H7 (cell line): ENCODE measurements at places on chromosomes 12 and 14. TPM values are rescaled to one million over a fixed set of nuclear protein-coding genes. Genes with fewer than 3 reads are reported as not detected.

GRCh38 chr12:124677552-124678356 is 110.3 kb upstream of the NCOR2 start:
- no peak for DNase-seq

DNA sequence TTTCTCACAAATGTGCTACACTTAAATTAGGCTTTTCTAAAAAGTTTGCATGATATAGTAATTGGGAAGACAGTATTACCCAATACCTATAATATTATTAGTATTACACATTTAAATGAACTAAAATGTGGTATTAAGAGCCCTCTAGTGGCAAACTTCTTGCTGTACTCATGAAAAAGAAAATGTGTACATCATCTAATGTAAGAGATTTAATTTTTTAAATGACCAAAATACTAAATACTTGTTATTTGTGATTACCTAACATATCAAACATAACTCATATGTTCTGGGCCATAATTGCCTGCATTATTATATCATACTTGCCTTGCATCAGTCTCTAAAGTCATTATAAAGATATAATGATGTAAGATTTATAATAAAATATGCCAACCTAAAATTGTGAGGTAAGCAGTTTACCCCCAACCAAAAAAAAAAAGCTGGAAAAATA is 64.2 kb downstream of the DNAI7 start:
- no peak for DNase-seq

DNA sequence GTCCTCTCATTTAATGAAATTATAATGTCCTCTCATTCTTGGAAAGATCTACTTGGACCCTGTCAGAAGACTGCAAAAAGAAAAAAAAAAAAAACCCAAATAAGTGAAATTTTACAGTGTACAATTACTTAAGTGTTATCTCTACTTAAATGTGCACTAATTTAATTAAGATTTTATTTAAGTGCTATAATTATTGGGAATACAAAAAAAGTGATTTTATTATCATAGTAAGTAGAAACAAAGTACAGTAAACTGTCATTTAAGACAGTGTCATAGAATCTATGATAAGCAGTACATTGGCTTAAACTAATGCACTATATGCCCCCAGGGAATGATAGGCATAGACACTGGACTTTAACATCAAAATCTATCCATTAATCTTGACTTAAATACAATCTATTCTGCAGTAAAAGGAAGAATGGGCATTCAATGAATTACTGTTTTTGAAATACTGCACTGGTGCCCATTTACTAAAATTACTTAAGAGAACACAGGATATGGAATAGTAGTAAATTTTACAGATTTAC is 23.3 kb downstream of the INSM2 start:
- DNase-seq = no peak

GRCh38 chr14:104895207-104895785 is 29.4 kb upstream of the PLD4 start:
- peak; percentile 25 for DNase-seq

DNA sequence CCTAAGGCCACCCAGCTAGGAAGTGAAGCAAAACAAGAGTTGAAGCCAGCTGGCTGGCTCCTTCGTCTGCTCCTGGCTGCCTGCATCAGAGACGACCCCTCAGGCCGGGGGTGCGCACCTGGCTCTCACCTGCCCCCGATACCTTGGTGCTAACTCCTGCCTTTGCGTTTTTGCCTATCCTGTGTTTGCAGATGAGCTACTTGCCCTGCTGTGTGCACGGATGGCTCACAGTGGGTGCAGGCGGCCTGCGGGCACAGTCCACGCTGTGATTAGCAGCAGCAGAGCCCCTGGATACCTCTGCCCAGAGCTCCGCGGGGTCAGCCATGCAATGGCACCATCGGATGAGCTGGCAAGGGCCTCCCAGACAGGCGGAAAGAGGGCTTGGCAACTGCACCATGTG is 31.2 kb upstream of the FZD10 start:
- no peak for DNase-seq

DNA sequence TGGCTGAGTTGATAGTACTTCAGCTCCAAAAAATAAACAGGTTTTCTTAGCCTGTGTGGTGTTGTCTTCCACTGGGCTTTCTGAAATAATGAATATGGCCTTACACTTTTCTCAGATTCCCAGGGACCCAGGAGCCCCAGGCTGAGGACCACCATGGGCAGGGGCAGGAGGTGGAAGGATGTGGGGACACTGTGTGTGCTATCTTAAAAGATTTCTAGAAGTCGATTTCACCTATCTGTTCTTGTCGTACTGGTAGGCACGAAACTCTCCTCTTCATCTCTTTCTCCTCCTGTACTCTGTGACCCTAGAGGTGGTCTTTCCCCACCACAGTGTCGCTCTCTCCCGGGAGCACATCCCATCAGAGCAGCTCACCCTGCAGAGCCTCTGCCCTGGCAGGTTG is 107.7 kb upstream of the FKBP4 start:
- peak; percentile 4 for DNase-seq

- DNase-seq = peak; percentile 59
Observed at GRCh38 chr12:13749389-13749788, 232.0 kb downstream of the GRIN2B start.

GRCh38 chr12:84507956-84508850 is 404.4 kb downstream of the SLC6A15 start:
- DNase-seq = no peak

- DNase-seq = no peak
Observed at GRCh38 chr12:100503228-100503628, 29.6 kb downstream of the NR1H4 start.

DNA sequence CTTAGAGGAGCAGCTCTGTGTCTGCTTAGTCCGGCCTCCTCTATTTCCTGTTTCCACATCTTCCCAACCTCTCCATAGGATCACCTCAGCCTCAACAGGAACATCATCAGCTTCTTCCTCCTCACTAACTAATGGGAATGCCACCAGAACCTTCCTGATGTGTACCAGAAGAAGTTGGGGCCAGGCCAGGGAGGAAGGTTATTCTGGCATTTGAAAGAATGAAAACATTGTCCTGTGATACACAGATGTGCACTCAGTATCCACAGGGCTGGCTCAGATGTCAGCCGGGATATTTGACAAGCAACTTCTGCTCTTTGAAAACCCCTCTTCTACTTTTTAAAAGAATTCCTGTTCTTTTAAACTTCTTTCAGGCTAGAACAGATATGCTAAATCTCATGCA is 63.6 kb downstream of the TMEM30B start:
- no peak for DNase-seq

DNA sequence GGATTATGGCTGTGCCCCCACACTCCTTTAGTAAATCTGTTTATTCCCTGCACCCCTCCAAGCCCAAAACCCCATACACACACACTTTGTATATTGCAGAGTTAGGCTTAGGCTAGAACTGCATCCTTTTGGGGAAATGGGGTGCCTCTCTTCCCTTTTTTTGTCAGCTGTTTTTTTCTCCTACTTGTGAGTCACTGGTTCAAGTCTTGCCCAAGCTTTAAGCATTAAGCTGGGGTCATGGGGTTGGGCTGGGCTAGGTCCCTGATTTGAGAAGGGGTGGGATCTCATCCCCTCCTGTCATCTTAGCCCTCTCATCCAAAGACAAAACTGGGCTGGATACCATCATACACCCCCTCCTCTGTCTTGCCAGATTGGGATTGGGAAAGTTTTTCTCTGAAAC is 1.6 kb downstream of the LRP1 start:
- DNase-seq = peak; percentile 35

GRCh38 chr12:102883204-102883799 is 33.7 kb downstream of the PAH start:
- peak; percentile 70 for DNase-seq

DNA sequence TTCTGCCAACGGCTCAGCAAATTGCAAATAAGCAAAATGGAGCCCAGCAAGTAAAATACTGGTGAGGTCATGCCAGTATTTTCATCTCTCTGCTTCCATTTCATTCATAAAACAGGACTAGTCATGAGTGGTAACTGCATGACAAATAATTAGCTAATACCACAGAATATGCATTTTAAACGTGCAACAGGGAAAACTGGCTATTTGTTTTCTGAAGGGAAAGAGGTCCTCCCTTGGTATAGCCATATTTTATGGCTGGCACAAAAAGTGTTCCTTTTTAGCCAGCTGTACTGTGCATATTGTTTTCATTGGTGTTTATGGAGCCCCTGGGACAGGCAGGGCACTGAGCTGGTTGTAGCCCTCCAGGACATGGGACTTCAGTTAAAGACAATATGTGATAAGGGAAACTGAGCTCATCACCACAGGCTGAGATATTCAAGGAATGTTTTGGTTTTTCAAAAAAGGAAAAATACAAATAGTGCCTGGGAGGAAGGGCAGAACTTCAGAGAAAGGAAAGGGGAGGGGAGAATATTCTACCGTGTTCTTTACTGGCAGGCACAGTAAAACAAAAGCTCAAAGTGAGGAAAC is 26.1 kb upstream of the FOXN3 start:
- DNase-seq = no peak

DNA sequence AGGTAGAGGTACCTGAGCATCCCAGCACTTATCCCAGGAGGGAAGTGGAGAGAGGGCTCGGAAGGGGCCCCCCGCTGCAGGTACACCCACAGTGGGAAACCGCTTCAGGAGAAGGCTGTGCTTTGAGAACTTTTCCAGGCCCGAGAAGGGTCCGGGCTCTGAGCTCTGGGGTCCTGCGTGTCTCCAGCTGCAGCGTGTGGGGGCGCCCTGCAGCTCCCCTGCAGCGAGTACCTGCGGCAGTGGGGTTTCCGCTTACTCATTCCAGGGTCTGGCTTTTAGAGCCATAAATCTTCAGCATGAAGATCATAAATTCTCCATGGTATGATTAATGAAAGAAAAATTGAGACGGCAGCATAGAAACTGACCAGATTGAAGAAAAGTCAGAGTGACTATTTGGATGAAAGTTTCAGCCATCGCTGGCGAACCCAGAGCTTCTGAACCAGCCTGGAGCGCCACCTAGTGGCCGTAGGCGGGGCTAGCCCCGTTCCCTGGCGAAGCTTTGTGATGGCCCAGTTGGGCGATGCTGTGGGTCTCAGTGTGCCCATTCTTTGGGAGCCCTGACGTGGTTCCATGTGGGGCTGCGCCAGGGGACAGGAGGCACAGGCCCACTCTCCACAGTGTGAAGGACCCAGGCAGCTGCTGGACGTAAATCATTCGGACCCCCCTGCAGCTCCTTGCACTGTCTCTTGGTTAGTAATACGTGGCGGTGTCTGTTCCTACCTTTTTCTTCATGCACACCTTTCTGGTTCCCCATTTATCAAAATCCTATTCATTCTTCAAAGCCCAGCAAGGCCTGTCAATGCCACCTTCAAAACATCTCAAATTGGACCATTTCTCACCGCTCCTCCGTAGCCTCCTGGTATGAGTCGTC is 198.2 kb downstream of the TSPAN9 start:
- peak; percentile 96 for DNase-seq

- no peak for DNase-seq
Observed at GRCh38 chr12:43848786-43849185, 12.9 kb downstream of the TMEM117 start.

DNA sequence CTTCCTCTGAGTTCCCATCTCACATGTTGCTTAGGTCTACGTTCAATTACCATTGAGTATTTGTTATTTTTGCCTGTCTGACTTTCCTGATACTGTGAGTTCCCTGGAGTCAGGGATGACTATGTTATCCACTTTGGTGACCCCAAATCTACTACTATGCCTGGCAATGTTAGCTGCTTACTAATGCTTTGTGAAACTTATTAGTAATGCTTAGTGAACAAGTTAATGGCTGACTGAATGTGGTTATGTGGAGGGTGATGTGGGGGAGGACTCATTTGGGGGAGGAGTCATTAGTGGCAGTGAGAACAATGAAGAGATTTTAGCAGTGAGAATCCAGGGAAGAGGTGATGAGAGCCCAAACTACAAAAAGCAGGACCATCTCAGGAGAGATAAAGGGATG is 121.6 kb downstream of the KTN1 start:
- DNase-seq = no peak

DNA sequence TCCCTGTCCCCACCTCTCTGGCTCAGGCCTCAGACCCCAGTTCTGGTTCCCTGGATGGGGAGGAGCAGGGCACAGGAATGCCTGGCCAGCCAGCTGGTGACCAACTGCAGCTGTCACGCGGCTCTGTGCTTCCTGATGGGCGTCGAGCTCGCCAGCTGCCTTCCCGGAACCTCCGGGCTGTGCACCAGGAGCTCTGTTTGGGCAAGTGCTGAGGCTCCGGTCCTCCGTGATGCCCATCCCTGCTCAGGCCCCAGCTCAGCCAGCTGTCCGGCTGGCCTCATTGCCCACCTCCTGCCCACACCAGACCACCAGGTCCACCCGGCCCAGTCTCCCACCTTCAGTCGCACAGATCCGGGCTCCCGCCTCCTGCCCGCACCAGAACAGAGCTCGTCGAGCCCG is 4.8 kb downstream of the IFFO1 start:
- peak; percentile 24 for DNase-seq

DNA sequence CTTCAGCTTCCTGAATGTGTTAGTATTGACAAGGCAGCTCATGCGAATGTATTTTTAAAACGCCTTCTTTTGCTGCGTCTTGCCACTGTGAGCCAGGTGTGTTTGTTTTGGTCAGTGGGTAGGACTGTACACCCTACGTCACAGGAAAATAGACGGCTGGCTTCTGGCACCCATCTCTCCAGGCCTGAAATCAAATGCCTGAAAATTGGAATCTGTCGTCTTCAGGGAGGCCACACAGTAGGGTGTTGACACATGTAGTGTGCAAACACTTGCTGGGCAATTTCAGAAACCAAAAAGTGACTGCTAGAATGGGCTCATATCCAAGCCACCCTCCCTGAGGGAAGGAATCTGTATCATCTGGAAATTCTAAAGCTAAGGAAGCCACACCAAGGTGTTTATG is 209.3 kb downstream of the TTC8 start:
- no peak for DNase-seq

DNA sequence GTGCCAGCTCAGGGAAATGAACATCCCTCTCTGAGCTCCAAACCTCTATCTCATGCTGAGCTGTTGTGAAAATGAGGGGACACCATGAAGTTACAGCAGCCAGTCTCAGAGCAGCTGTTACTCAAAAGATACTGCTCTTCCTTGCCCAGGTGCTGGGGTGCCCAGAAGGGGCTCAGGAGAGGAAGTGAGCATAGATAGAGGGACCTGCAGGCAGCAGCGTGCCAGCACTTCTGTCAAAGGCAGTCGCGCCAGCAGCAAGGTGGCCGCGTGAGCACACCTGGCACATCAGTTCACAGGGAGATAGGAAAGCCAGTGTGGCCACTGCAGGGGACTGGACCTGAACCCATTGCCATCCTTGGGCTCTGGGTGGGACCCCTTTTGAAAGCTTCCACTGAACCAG is 27.8 kb downstream of the C14orf132 start:
- no peak for DNase-seq

DNA sequence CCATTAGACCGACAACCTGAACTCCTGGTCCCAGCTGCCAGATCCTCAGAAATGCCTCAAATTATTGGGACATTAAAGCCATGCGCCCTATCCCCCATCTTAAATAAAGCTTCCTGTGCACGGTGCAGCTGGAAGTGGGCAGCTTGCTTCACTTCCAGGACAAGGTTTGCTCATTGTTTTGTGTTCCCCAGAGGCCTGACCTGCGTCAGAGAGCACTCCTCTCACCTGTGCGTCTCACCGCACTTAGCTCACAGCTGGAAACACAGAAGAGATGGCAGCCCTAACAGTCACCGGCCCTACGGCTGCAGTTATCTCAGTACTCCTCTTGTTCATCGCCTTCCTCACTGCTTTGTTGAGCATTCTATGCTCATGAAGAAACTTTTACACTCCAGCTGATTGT is 135.5 kb downstream of the ANO2 start:
- DNase-seq = no peak

GRCh38 chr14:34059037-34059924 is 108.4 kb upstream of the EGLN3 start:
- no peak for DNase-seq

Gene KSR2
- 0.10 and 0.15 TPM in 2 replicates for total RNA-seq

Gene TAS2R31
- total RNA-seq = 0.48 and 0.55 TPM in 2 replicates

Gene BCAT1
- total RNA-seq = 150 and 157 TPM in 2 replicates

Gene BICDL1
- total RNA-seq = 12.3 and 15.7 TPM in 2 replicates

Gene ARHGEF40
- total RNA-seq = 63.9 and 82.1 TPM in 2 replicates

Gene MYRFL
- 0.11 TPM in 1 of 2 replicates, not detected in the other for total RNA-seq

Gene TAS2R10
- total RNA-seq = 0.10 TPM in 1 of 2 replicates, not detected in the other
